Cardiac fibroblast (primary cell): ENCODE measurements at places on chromosomes 2 and 18.

DNA sequence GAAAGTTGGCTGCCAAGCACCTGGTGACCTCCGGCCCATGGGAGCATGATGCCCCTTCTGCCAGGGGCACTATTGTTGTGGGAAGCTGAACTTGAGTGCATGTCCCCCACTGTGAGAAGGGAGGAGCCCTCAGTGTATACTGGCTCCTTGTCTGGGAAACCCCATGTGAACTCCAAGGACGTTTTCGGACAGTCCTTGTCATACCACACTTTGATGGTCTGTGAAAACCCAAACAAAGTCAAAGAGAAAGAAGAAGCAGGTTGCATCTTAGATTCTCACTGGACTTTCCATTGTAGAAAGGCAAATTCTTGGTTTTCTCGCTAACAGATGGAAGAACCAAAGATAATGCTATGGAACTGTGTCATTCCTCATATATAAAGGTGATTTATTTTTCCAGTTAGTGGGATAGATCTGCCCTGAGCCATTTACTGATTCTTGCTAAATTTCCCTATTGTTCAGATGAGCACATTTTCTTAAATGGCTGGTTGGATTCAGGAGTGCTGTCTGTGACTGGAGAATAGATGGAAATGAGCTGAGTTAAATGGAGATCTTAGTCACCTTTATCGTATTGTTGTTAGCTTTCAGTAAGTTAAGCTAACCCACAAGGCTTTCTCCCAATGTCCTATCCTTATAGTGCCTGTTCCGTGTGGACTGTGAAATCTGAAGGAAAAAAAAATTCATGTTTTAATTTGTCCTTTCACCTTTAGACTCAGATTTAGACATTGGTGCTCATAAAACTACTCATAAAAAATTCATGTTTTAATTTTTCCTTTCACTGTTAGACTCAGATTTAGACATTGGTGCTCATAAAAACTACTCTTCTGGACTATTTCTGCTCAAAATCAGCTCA is 166.6 kb downstream of the ACTR3 start:
- no peak for DNase-seq

DNA sequence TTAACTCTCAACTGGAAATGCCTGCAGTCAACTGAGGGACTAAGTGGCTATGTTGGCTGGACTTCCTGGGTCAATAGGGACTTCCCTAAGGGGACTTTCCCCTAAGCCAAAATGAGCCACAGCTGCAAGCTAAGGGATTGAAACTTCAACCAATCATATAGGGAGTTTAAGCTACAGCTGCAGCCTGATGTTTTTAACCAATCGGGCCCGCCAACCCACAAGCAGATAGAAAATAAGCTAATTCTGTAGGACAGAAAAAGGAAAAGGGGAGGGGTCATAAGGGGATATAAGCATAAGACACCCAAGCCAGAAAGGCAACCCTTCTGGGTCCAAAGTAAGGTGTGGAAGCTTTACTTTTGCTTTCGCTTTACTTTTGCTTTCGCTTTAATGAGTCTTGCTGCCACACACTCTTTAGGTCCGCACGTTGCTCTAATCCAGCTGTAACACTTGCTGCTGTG is 927.5 kb downstream of the ERBB4 start:
- no peak for DNase-seq

- DNase-seq, result no peak
These were observed 83.7 kb upstream of the ZNF397 start for GRCh38 chr18:35157181-35157580.

DNA sequence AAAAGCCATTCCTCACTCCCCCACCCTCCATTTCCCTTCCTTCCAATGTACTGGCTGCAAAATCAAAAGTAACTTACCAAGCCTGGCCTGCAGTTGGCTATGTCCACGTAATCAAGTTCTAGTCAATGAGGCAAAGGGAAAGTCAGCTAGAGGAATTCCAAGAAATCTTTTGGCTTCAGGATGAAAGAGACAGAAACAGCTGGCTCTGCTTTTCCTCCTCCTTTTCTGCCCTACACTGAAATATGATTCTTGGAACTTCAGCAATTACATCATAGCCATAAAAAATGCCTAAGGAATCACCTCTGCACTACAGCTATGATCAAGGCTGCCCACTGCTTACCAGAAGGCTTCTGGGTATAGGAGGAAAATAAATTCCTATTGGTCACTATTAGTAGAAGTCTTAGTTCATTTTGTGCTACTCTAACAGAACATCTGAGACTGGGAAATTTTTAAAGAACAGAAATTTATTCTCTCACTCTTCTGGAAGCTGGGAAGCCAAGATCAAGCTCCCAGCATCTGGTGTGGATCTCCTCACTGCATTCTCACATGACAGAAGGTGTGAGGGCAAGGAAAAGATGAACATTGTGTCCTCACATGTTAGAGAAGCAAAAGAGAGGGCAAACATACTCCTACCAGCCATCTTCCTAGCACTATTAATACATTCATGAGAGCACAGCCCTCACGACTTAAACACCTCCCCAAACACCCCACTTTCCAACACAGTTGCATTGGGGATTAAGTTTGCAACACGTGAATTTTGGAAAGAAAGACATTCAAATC is 219.9 kb downstream of the TMX3 start:
- peak; percentile 79 for DNase-seq

- peak; percentile 1 for DNase-seq
These were observed 14.1 kb downstream of the MC4R start for GRCh38 chr18:60358516-60358915.
